ENCODE measurements at places on chromosomes 7 and 10. TPM values are rescaled to one million over a fixed set of nuclear protein-coding genes. Genes with fewer than 3 reads are reported as not detected.

Gene GALNT11
- 61.1 TPM for total RNA-seq

Gene MYH16
- total RNA-seq: not detected

Gene VSTM2A
- not detected for total RNA-seq

Gene HDAC9
- total RNA-seq: 39.9 TPM

Gene CALD1
- 684 TPM for total RNA-seq

Gene KIF11
- total RNA-seq: 8.7 TPM
